ENCODE measurements at places on chromosomes 6 and 20. TPM values are rescaled to one million over a fixed set of nuclear protein-coding genes. Genes with fewer than 3 reads are reported as not detected.

- H3K4me3 ChIP-seq, result no peak overlapping the region
- no peak overlapping the region for H3K27ac ChIP-seq
- H3K4me1 ChIP-seq, result no peaks in the 10 kb centered on the region
- H3K36me3 ChIP-seq, result no peaks in the 10 kb centered on the region
- no peak for DNase-seq
Observed at GRCh38 chr20:6622041-6622440, 145.4 kb upstream of the BMP2 start.

DNA sequence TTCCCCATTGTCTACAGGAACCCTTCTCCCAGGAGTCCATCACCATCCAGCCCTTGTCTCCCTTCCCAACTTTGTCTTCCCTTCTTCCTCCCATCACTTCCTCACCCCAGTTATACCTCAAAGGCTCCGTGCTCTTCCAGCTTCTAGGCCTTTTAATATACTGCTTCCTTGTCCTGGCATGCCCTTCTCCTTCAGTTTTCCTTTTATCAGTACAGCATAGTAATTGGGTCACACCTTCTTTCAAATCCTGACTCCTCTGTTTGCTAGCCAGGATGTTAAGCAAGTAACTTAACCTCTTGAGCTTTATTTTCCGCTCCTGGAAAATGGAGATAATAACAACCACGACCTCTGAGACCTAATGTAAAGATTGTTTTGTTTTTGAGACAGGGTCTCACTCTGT is 54.9 kb upstream of the PNRC1 start:
- H3K36me3 ChIP-seq, result no peaks in the 10 kb centered on the region
- no peak for DNase-seq
- no peak overlapping the region for H3K4me3 ChIP-seq
- H3K4me1 ChIP-seq, result peaks cover 4% of the 10 kb centered on the region
- no peak overlapping the region for H3K27ac ChIP-seq

DNA sequence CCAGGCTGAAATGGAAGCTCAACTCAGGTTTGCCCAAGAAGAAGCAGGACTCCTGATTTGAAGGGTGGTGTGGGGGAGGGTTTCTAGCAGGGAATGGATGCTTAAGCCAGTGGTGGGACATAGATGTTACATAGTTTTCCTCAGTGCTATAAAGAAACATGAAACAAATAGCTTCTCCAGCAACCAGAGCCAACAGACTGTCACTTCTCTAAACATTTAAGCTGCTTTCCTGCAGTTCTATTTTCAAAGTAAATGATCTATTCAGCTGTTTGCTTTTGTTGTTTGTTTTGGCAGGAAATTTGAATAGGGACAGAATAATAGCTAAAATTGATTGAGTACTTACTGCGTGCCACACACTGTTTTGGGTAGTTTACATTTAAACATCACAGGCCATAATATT is 169.0 kb downstream of the UST start:
- no peak overlapping the region for H3K4me3 ChIP-seq
- no peak for DNase-seq
- H3K4me1 ChIP-seq, result peaks cover 3% of the 10 kb centered on the region

The SLC26A8 gene
- 0.09 TPM for total RNA-seq

Data from H9 (cell line).